HS-27A (cell line): ENCODE measurements at places on chromosomes 3 and 15.

GRCh38 chr3:71583566-71584393, at the start of gene FOXP1:
Gene FOXP1, minus strand, starts transcription at chr3:71583728. Its CDS starts 385,347 bp downstream, at chr3:71198381.
- no peak for DNase-seq

DNA sequence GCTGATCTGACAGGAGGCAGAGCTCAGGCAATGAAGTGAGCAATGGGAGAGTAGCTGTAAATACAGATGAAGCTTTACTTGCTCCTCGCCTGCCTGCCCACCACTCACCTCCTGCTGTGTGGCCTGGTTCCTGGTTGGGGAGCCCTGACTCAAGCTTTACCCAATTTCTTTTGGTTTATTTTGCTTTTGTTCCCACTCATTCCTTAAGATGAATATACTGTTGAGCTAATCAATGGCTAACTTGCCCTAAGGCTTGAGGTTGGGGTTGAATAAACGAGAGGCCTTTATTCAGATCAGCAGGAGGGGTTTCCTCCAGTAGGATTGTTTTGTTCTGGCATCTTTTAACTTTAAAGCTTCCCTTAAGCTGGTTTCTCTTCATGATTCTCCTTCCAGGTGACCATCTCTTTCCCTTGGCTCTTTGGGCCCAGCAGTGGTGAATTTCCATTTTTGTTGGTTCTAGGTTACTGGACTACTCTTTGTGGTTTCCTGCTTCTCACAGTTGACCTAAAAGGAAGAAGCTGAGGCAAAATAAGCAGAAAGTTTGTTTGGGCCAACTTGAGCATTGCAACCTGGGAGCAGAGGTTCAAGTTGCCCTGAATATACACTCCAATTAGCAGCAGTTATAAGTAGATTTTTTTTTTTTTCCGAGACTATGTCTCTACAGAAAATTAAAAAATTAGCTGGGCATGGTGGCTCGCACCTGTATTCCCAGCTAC, 44.4 kb downstream of the STARD9 start:
- DNase-seq: no peak

- no peak for DNase-seq
Measured at GRCh38 chr3:163672954-163673353, 1405.3 kb downstream of the SI start.

GRCh38 chr3:176734146-176734545, 463.1 kb downstream of the TBL1XR1 start:
- no peak for DNase-seq

GRCh38 chr15:51558876-51559275, 63.7 kb downstream of the DMXL2 start:
- no peak for DNase-seq

DNA sequence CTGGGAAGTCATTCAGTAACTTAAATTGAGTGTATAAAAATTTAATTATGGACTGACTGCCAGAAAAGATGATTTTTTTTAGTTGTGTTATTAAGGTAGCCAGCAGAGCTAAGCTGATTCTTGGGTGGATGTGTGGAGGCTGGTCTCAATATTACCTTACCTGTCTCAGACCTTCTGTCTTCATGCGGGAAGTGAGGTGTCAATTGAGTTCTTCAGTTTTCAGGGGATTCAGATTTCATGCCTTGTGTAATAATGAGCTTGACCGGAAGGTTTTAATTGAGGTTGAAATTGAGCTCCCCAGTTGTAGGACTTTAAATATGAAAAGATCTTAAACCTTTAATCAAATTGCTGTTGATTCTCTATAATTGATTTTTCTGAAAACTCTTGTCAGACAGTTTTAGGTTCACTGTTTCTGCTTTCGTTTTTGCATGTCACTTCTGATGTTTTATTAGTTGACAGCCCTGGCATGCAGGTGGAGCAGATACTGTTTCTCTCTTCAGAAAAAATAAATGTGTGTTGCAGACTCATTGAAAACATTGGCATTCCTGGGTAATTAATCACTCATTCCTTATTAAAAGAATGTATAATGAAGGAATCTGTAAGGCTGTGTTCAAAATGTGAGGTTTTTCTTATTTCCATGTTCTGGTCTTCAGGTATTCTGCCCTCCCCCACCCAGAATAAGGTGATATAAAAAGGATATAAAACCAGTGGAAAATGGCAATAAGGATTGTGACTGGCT, 54.5 kb downstream of the PSMD6 start:
- DNase-seq: no peak

GRCh38 chr3:46566040-46566641, at the start of gene LRRC2:
Gene LRRC2, minus strand, starts transcription at chr3:46566302. Its CDS starts 14,711 bp downstream, at chr3:46551591.
- no peak for DNase-seq

GRCh38 chr3:103511891-103512290, 1077.1 kb downstream of the ZPLD1 start:
- no peak for DNase-seq

DNA sequence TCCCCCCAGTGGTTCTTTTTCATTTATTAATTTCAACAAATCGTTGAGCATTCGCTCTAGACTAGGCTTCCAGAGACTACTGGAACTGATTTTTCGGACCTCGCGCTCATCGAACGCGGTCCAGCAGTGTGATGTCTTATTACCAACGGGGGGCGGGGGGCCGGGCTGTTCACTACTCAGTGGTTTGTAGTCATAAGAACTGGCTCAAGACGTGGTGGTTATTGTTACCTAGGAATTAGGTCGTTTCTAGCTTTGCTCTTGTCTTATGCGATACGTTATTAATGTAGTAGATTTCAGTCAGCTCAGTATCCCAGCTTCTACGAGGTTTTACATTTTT, 858 bp downstream of the RBM5 start:
- DNase-seq: peak; percentile 5

DNA sequence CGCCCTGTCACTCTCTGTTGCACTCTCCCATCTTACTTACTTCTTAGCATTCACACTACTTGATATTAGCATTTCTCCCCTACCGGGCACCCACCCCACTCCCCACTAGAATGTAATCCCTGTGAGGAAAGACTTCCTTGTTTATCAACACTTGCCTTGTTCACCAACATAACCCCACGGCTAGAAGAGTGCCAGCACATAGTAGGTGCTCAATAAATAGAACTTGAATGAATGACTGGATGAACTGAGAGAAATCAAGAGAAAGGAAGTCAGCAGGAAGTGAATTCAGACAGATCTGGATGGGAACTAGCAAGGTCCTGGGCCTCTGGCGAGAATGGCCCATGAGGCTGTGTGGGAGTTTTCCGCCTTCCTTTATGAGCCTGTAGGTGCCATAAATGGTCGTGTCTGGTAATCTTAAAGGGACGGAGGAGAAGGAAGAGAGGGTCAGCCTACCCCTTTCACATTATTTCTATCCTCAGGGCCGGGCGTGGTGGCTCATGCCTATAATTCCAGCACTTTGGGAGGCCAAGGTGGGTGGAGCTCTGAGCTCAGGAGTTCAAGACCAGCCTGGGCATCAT, 42.4 kb upstream of the HERC1 start:
- no peak for DNase-seq

DNA sequence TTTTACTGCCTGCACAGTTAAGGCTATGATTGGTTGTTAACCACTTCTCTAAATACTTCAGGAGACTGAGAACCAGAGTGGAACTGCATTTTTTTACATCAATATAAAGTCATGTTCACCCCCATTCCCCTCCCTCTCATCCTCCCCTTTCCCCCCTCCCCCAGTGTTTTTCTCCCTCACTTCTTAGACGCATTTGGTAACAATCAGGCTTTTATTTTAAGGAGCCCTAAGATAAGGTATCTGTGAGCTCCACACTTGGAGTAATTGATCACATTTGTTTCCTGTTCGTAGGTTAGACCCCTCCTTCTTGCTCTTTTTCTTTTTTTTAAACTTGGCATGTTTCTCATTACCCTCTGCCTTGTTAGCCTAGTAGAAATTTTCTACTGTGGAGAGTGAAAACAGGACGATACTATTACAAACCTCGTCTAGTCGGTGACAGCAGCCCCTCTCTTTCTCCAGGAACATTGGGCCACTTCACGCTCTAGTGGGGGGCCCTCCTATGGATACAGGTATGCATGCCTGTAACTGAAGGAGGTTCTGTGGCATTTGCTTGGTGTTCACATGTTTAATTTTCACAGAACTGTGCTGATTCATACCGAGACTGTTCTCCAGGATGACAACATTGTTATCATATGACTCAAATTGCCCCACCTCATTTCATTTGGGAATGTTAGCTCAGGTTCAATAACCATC, 314.4 kb downstream of the MECOM start:
- DNase-seq: peak; percentile 27

DNA sequence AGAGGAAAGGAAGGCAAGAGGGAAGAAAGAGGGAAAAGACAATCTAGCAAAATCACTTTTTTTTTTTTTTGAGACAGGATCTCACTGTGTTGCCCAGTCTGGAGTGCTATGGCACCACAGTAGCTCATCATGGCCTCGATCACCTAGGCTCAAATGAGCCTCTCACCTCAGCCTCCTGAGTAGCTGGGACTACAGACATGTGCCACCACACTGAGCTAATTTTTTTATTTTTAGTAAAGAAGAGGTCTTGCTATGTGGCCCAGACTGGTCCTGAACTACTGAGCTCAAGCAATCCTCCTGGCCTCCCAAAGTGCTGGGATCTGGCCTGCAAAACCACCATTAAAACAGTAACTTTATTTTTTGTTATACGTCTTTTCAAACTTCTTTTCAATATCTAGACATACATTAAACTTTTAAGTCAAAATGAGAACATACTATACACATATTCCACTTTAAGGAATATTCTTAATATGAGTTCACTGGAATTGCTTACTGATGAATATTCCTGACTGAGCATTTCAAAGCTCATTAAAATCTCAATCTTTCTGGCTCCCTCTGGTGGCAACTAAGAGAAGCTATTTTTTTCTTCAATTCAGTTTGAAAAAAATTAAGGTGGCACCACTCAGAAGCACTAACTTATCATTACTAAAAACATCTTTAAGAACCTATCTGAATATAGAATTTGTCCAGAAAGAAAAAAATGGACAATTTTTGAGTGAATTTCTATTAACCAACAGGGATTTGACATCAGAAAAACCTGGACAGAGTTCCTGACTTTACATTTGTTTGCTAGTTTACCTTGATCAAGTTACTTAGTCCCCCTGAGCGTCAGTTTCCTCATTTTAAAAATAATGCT, 40.9 kb downstream of the UACA start:
- no peak for DNase-seq

GRCh38 chr3:132253262-132253878, 63.8 kb upstream of the ACP3 start:
- DNase-seq: no peak

DNA sequence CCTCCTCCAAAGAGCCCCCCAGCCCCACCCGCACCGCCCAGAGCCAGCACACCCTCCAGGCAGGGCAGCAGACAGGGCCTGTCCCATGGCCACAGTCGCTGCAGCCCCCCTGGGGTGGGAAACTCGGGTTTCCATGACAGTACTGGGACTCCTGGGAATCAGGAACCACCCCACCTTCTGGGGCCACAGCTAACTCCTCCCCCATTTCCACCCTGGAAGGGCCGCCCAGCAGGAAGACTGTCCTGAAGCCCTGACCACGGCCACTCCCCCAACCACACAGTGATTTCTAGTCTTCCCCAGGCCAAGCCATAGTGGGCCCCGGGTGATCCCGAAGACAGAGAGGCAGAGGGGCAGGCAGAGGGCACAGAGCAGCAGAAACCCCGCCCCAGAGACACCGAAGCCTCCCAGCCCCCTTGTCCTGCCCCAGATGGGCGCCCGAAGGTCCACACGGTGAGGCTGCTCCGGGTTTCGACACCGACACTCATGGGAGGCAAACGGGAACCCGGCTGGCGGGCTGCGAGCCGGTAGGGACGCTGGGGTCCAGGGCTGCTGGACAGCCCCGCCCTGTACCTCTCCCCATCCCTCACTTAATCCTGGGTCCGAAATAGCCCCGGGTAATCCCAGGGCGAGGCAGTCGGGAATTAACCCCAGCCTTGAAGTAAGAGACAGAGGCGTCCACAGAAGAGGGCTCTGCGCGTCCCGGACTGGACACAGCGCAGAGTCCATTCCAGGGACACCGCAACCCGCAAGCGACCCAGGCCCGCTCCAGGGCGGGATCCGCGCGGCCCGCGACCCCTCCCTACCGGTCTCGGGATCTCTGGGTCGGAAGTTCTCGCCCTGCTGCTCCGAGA, 138.4 kb downstream of the NUP210 start:
- no peak for DNase-seq

DNA sequence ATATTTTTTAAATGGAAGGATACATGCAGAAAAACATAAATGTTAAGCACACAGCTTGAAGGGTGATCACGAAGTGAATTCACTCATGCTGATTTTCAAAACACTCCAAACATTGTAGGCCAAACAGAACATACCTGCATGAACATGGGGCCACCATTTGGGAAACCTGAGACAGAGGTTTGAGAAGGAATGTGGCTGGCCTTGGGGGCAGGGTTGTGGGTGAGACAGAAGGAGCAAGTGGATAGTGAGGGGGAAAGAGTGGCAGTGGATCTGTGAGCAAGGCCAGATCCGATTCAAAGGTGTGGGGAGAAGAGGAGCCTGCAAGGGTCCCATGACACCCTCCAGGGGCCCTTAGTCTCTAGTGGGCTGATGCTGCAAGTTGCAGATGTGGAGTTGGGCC, 94.9 kb downstream of the HMG20A start:
- DNase-seq: no peak

DNA sequence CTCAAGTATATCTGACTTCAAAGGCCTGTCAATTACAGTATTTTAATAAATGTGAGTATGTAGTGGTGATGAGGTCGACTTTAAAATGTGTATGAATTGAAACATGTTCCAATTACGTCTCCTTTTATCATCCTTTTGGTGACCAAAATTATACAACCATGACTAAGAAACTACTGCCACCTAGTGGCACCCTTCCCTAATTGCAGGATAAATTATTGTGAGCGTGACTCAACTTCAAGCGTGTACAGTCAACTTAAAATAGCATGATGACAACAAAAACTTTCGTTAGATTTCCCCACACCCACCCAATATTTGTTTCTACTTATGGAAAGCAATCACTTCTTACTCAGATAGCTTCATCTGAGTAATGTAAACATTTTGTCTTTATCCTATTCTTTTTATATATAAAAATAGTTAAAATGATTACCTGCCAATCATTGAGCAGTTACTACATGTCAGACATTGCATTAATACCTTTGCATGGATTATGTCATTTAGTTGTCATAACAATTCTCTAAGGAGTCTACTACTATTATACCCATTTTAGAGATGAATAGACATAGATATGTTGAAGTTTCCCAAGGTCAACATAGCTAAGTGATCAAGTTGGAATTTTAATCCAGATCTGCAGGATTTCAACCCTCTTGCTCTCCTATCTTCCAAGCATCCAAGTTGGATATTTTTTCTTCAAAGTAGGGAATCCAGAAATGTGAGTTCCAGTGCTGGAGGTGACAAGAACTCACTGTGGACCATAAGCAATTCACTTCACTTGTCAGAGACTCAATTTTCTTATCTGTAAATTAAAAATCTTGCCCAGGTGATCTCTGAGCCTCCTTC, 106.0 kb downstream of the MEX3B start:
- DNase-seq: peak; percentile 81

- DNase-seq: no peak
Measured at GRCh38 chr3:54533856-54534255, 394.0 kb downstream of the LRTM1 start.

- DNase-seq: no peak
Measured at GRCh38 chr3:82416830-82417229, 655.4 kb upstream of the GBE1 start.

GRCh38 chr15:64515196-64515595, 54.8 kb downstream of the ZNF609 start:
- DNase-seq: no peak

GRCh38 chr3:186452517-186452916, 90.5 kb upstream of the DGKG start:
- peak; percentile 29 for DNase-seq

GRCh38 chr3:170761103-170761502, 108.9 kb downstream of the RPL22L1 start:
- DNase-seq: no peak
